Activated CD4-positive, alpha-beta T cell treated with anti-CD3 and anti-CD28 coated beads, Interleukin-10, Interleukin-2, amounts not matched to agents 100 ng/mL and 50 ng/mL, durations not matched to agents 16 hours and 8 hours (primary cell): ENCODE measurements at places on chromosomes 6 and 20.

- no peak for DNase-seq
Observed at GRCh38 chr6:1267057-1267732, 44.7 kb upstream of the FOXQ1 start.

GRCh38 chr20:25259788-25260254 lies 11.9 kb downstream of the PYGB start:
- DNase-seq: no peak

GRCh38 chr6:41498968-41499599 lies 47.1 kb upstream of the FOXP4 start:
- peak; percentile 10 for DNase-seq

- DNase-seq: no peak
Observed at GRCh38 chr6:136923954-136924673, 2.0 kb downstream of the SLC35D3 start.

GRCh38 chr6:17165383-17165782 lies 63.5 kb downstream of the STMND1 start:
- no peak for DNase-seq

GRCh38 chr6:17865798-17866725 lies 121.4 kb downstream of the KIF13A start:
- DNase-seq: no peak
